Stimulated activated CD4-positive, alpha-beta T cell treated with anti-CD3 and anti-CD28 coated beads, Interleukin-15, amount 100 ng/mL, for 24 hours (primary cell): ENCODE measurements at places on chromosomes 6 and 20.

DNA sequence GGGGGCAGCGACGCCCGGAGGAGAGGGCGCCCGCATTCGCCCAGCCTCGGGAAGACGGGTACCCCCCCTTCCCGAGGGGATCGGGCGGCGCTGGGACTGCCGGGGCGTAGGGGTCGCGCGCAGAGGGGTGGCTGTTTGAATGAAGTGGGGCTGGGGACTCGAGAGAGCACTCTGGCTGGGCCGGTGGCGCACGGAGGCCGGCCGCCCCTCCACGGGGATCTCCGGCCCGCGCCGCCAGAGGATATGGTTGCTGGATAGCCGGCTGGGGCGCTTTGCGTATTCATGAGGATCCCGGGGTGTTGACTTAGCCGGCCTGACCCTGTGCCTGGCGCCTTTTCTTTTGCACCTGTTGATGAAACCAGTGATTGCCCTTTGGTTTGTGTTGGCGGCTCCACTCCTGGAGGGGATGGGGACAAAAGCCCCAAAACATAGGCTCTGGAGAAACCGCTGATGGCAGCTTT lies 469 bp downstream of the SYNJ2 start:
- peak; percentile 53 for DNase-seq

DNA sequence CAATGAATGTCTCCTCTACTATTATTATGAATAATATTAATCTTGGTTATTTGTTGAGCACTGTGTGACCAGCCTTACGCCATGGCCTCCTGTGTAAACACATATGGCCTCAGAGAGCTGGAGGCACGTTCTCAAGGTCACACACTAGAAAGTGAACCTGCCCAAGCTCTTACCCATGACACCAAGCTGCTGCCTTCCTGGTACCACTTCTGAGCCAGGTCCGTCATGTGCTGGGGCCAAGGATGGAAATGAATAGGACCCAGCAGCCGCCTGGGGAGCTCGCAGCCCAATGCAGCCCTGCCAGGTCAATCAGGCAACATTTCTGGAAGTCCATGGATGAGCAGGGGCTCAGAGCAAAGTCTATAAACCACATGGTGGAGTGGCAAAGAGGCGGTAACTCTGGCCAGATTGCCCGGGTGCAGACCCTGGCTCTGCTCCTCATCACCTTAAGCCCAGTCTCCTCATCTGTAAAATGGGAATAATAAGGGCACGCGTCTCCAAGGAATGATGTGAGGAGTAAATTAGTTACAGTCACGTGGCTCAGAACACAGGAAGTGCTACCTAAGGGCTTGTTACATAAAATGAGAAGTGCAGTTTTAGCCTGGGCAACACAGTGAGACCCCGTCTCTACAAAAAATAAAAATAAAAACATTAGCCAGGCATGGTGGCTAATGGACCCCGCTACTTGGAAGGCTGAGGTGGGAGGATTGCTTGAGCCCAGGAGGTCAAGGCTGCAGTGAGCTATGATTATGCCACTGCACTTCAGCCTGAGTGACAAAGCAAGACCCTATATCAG lies 61.5 kb downstream of the JPH2 start:
- no peak for DNase-seq

- DNase-seq, result peak; percentile 66
Measured at GRCh38 chr6:138454981-138455706, 44.1 kb downstream of the NHSL1 start.

- DNase-seq, result no peak
Measured at GRCh38 chr20:38143646-38144554, 21.2 kb downstream of the TGM2 start.

- DNase-seq, result no peak
Measured at GRCh38 chr20:51420111-51420510, 122.4 kb downstream of the NFATC2 start.

GRCh38 chr20:5742041-5742440 lies 8.2 kb upstream of the SHLD1 start:
- no peak for DNase-seq

DNA sequence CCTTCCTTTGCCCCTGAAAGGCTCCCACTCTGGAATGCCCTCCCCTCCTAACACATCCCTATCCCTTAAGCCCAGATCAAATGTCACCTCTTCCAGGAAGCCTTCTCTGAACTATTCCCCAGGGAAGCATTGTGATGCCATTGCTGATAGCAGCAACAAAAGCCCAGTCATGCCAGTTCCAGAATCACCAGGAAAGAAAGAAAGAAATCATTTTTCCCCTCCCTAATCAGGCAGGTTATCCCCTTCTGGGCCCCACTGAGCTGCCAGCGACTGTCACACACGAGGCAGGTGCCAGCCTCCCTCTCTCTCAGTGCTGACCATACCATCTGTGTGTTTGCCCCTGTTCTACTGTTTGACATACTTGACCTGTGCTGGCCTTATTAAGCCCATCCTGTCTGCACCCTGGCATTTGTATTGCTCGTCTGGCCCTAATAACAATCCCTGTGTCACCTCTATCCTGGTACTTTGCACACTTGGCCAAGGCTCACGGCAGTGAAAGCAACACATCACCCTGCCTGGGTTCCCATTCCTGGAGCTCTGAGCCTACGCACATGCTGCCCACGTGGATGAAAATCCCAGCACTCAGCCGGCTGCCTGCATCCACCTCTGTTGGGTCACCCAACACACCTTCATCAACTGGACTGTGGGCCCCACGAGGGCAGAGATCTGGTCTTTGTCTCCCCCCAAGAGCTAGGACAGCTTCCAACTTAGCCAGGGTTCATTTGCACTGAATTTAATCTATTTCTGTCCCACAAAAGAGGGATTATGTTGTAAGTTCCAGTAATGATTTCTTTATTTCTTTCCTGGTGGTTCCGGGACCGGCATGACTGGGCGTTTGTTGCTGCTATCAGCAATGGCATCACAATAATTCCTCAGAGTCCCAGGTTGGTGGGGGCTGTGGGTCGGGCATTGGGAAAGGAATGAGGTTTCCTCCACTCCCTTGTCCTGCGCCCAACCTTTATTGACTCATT lies 5.3 kb upstream of the BPIFB1 start:
- DNase-seq, result no peak

DNA sequence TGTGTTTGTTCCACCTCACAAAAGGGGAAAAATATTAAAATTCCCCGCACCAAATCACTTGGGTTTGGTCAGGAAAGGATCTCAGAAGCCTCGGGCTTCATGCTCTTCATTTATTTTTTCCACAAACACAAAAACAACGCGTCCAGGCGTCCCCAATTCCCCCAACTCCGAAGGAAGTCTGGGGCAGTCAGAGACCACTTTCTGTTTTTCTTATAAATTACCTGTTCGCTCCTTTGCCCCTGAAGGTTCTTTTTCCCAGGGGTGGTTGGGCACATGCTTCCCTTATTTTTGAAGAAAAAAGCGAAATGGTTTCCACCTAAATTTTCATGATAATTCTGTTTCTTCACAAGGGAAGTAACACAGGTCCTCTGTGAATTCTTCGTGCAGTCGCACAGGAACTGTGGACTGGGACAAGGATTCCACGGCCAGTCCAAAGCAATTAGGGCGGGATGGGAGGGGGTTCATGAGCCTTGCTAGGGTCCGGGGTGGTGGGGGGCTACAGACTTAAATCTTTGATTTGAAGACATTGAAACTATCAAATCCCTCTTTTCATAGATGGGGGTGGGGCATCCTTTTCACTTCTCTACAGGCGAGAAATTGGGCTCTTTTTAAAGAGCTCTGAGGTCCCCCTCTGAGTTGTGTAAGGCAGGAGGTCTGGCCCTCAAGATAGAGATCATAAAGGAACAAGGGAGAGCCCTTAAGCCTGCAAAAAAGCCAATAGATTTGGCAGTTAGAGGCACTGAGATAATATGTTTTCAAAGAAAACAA lies 30.5 kb upstream of the HFE start:
- DNase-seq, result peak; percentile 22

GRCh38 chr6:3433005-3433404 lies 23.8 kb downstream of the SLC22A23 start:
- no peak for DNase-seq

DNA sequence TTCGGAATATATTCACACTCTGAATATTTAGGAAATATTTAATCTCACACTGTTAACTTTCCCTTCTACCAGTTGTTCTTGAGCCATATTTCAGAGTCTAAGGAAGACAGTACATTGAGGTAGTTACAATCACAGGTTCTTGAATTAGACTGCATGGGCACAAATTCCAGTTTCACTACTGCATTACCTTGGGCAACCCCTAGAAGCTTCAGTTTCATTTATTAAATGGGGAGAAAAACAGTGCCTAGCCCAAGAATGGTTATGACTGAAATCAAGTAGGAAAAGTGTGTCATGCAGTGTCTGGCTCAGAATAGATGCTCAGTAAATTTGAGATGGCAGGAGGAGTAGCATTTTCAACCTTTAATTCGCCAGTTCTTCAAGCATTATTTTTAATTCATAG lies 124.5 kb upstream of the SAMD5 start:
- DNase-seq, result no peak

DNA sequence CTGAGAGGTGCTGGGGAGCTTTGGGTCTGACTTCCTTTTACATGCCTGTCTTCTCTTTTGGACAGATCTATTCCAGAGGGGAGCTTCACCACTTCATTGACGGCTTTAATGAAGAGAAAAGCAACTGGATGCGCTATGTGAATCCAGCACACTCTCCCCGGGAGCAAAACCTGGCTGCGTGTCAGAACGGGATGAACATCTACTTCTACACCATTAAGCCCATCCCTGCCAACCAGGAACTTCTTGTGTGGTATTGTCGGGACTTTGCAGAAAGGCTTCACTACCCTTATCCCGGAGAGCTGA lies 13.1 kb downstream of the PRDM1 start:
- DNase-seq, result no peak

GRCh38 chr6:125779924-125780539 lies 10.7 kb upstream of the NCOA7 start:
- DNase-seq, result peak; percentile 89

GRCh38 chr6:167906899-167907298 lies 80.2 kb downstream of the AFDN start:
- DNase-seq, result no peak

GRCh38 chr6:157155804-157156203 lies 167.5 kb downstream of the TMEM242 start:
- no peak for DNase-seq

DNA sequence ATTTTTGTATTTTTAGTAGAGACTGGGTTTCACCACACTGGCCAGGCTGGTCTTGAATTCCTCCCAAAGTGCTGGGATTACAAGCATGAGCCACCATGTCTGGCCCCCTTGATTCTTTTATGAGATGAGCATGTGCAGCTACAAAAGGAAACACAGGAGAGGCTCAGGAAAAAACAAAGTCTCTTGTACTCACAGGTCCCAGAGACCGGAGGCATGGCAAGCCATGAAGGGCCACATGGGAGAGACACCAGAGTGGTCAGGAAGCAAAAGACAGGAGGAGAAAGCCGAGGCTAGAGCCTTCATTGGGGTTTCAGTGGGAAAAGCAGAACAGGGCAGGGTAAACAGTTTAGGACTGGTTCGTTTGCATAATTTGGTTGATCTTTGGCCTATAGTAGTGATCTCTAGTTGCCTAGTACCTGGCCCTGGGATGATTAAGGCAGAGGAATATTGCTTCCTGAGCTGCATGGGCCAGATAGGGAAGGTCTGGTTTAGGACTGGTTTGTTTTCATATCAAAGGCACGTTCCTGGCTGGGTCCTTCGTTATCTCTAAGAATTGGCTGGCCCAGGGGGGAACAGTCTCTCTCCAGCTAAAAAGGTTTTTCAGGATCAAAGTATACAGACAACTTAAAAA lies 48.2 kb upstream of the PRND start:
- no peak for DNase-seq

GRCh38 chr6:116392132-116393013 lies 21.6 kb downstream of the DSE start:
- no peak for DNase-seq

- peak; percentile 12 for DNase-seq
Measured at GRCh38 chr6:82248273-82248735, 760 bp upstream of the IBTK start.

DNA sequence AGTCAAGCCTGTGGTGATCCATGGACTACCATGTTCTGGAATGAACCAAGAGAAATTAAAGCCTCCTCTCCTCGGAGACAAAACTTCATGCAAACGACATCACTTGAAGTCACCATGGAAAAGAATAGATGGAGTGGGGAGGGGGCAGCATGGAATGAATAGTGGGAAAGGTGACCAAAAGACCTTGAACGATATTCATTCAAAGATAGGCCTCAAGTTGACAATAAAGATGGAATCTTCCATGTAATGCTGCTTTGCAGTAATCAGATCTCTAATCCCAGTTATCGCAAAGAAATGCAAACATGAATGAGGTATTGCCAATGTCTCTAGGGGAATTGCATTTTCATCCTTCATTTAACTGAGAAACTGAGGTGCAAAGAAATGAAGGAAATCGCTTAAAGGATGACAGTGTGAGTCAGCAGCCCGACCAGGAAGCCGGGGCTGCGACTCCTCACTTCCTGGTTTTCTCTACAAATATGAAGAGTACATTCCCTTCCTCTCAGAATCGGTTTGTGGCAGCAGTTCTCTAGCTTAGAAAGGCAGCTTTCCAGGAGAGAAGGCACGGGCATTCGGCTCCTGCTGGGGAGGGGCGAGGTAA lies 65.6 kb upstream of the RREB1 start:
- no peak for DNase-seq

DNA sequence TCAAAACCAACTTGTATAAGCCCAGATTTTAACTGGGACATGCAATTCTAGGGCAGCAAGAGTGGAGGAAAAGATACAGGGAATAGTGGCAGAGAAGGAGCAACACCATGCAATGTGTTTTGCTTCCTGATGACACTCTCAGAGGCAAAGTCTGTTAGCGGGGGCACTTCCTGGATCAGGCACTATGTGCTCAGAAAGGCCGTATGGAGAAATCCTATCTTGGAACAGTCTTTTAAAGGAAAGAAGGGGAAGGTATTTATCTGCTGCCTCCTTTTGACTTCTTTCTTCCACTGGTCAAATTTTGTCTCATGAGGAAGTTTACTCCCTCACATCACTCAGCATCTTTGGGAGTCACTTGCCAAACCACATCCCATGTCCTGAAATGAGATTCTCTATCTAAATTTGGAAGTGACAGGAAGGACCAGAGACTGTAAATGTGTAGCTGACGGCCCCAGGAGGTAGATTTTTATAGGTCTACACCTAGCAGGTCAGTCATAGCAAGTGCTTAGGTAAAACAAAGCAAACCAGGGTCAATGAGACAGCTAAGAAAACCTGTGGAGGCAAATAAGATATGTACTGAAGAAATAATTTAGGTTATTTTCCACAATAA lies 91.7 kb upstream of the ELOVL5 start:
- DNase-seq, result no peak
